D341Med (cell line): ENCODE measurements at places on chromosomes 4 and X.

DNA sequence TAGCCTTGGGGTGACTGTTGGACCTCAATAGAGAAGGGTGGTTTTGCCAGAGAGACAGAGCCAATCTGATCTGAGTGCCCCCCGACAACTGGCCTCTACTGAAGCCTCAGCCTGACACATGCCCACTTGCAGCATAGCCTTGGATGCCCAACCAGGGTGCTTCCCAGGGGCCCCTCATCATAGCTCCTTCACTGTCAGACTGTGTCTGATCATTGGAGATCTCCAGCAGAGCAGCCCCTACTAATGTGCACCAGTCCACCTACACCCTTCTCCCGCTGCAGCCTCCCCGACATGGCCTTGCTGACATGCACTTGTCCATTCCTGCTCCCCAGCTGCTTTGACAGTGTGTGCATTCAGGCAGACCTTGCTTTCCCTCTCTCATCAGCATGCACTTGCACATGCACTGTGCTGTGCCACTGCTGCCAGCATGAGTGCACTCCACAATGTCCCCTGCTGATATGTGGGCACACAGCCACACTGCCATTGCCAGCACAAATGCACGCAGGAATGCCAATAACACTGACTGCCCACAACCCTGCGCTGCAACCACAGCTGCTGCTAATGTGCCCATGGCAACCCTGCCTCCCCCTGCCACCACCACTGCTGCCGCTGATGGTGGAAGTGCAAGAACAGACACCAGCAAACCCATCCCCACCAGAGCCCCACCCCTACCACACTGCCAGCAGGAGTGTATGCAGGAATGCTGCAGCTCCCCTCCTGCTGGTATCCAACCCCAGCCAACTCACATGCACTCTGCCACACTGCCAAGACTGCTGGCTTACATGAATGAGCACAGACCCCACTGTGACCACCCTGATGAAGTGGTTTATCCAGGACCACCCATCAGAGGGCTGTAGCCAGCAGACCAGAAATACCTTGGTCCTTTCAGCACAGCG lies 68.1 kb upstream of the ZMAT1 start:
- DNase-seq: peak; percentile 5

DNA sequence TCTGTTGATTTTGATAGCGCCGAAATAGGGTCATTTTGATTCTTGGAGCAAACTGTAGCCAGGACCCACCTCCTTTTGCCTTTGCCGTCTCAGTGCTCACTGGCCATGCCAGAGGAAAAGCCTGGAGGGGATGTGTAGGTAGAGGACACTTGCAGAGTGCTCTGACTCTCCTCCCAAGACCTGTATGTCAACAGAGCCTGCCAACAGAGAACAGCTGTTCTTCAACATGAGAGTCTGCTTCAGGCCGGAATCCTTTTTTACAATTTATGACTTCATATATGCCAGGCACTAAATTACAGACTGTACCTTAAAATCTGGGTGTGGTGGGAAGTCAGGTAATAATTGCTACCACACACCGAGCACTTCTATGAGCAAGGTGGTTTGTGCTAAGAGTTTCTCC lies 94.2 kb downstream of the KDR start:
- no peak for DNase-seq

GRCh38 chr4:110049951-110050925 lies 137.6 kb downstream of the EGF start:
- peak; percentile 61 for DNase-seq

DNA sequence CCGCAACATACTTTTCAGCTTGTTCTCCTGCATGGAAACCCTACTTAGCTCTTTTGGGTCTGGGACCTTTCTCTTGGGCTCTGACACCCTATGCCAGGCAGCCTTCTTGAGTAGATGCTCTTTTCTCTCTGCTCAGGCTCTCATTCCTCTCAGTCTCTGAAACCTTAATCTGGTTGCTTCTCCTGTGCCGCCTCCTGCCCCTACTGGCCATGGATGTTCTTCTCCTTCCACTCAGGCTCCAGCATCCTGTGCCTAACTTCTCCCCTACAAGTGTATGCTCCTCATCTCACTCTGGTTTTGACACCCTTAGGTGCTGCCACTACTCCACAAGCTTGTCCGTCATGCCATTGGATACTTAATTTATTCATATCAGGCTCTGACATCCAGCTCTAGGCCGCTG lies 15.2 kb downstream of the BLTP1 start:
- DNase-seq: no peak

GRCh38 chr4:66034671-66035070 lies 364.4 kb upstream of the EPHA5 start:
- no peak for DNase-seq

- no peak for DNase-seq
Observed at GRCh38 chr4:45353161-45353560, 626.8 kb upstream of the GNPDA2 start.

DNA sequence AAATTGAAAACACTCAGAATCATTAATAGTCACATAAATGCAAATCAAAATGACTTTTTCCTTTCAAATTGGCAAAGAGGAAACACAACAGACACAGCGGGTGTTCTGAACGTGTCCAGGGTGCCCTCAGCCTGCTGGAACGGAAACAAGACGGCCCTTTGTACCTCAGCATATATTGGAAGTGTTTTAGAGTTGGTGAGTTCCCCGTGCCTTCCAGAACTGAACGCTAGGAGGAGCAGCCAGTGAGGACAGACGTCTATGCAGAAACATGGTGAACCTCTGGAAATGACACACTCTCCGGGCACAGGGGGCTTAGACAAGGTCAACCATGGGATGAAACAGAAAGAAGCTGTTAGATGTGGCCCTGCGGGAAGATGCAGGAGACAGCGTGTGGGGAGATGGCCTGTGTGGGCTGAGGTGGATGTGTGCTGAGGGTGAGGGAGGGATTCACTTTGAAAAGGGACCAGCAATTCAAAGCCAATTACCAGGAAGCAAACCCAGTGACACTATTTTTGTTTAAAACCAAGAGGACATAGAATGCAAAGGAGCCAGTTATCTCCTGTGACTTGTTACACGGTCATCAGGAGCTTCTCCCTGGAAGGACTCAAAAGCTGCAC lies 40.4 kb downstream of the RNF212 start:
- peak; percentile 64 for DNase-seq

DNA sequence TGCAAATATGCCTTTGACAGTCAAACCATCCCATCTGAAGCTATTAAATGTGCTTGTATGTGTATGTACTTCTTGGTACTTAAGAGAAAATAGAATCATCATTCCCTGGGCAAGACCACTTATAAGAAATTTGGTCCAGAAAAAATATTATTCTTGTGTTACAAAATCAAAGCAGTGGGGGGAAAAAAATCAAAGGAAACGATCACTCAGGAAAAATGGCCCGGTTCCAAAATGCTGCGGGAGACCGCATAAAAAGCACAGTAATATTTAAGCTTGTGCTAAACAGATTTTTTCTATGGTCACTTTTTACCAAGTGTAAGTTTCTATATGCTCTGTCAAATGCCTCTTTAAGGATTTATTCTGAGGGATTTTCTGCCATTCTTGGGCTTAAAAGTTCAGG lies 36.1 kb downstream of the RAI2 start:
- no peak for DNase-seq

DNA sequence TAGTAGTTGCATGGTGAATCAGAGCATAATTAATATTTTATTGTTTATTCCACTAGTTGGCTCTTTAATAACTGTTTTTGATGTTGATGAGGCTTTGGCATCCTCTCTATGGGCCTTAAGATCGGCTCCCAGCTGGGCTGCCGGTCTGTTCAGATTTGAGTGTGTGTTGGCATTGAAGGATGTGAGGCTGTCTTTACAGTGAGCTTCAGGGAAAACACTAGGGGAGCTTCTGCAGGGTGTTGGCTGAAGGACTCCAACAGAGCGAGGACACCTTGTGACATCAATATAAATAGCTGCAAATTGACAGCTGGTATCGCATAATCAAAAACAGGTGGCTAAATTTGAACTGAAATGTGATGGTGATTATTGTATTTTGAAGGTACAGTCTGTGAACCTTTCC lies 322.0 kb downstream of the FSTL5 start:
- peak; percentile 56 for DNase-seq

GRCh38 chr4:8080754-8081065 lies 77.9 kb downstream of the ABLIM2 start:
- DNase-seq: no peak

- peak; percentile 17 for DNase-seq
Observed at GRCh38 chr4:136687118-136687517, 845.2 kb downstream of the PCDH18 start.

DNA sequence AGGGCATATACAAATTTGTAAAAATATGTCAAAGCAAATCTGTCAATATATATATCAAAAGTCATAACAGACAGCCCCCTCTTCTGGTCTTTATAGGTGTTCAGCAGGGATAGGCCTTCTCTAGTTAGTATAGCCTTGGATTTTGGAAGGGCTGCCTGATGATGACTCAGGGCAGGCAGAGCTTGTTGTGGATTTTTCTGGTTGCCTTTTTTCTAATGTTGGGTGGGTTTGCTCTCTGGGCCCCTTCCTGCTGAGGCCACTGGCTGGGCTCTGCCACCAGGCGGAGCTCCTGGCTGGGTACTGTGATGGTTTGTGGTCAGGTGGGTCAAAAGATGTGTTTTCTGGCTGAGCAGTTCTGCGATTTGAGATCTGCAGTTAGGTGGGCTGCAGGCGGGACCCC lies 294.2 kb downstream of the GRIA2 start:
- DNase-seq: peak; percentile 62

DNA sequence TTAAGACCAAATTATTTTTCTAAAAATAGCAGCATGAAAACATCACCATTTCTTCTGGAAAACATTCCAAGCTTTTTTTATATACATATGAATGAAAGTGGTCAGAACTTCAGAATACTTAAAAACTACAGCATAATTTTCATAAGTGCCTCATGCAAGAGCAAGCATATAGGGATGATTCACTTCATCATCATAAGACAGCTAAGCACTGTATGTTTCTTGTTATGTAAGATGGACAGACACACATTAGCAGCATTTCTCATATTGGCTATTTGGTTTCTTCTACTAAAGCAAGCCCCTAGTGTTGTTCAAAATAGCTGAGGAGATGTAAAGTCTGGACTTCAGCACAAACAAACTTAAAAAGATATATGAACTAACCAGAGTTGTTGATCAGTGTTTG lies 213.1 kb upstream of the NOCT start:
- DNase-seq: no peak

- no peak for DNase-seq
Observed at GRCh38 chr4:172356016-172356415, 542.8 kb downstream of the GALNTL6 start.

GRCh38 chrX:19666950-19667349 lies 151.6 kb upstream of the MAP3K15 start:
- DNase-seq: no peak

DNA sequence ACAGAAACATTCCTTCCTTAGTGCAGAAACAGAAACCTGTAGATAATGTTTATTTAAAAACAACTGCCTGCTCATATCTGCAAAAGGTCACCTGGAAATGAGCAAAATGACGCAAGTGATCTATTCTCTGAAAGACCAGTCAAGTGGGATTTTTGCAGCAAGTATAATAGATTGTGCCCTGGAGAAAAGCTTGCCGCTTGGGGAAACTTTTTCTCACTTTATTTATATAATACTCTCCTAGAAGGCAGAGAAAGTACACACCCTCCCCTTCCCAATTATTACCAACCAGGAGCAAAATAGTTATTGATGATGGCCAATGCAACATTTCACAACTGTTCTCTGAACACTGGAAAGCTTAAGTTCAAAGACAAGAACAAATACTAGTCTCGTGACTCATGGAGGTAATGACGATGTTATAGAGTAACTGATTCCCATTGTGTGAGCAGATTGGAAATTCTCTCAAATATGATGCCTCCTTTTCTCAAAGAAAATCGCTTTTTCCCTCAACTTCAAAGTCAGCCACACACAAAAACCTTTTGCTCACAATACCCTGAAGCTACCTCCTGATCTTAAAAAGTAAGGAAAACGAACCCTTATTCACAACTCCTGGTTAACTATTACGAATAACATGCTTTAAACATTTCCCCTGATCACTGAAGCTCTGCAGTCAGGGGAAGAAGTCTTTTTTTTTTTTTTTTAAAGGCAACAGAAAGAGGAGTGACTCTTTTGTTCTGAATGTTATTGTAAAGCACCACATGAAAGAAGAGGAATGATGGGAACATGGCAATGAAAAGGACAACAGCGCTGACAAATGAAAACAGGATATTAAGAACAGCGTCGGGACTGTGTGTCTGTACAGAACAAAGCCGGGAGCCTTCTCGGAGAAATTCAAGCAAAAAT lies 41.0 kb downstream of the MID1 start:
- no peak for DNase-seq

GRCh38 chrX:139204571-139204897 lies 326.0 kb upstream of the F9 start:
- no peak for DNase-seq

- peak; percentile 24 for DNase-seq
Observed at GRCh38 chrX:111568354-111568753, 56.9 kb downstream of the SERTM2 start.

GRCh38 chrX:115324194-115324593 lies 34.7 kb downstream of the LUZP4 start:
- no peak for DNase-seq

DNA sequence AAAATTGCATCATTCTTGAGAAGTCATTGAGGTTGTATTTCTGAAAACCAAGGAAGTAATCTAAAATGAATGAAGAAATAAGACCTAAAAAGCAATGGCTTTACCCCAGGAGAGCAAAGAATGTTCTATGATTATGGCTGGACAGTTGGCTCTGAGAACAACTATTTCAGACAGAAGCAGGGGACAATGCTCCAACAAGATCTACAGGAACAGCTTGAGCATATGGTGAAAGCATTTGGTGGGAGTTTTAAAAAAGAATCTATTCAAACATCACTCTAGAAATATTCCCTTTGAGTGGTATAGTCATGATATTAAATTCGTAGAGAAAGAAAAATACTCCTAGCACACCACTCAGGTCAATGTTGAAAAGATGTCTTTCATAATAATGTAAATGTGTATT lies 26.7 kb downstream of the DYNLT3 start:
- no peak for DNase-seq

DNA sequence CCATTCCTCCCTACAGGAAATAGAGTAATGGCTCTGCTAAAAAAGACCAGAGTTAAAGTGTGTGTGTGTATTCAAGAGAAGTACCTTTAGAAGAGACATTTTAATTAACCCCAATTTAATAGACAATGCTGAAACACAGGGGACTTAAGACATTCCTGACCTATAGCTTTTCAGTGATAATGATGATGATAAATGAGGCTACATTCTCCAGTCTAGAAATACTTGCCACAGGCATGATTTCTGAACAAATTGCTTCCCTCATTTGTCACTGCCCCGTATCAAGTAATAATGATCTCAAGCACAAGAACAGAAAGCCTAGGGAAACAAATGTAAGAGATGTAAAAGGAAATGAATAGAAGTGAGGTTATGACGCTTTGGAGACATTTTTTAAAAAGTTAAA lies 117.1 kb downstream of the UNC5C start:
- no peak for DNase-seq

GRCh38 chr4:186725469-186726425 lies 2.1 kb upstream of the FAT1 start:
- DNase-seq: peak; percentile 86

GRCh38 chr4:7291372-7292114 lies 99.2 kb downstream of the SORCS2 start:
- DNase-seq: no peak

GRCh38 chrX:9940421-9940820 lies 26.7 kb upstream of the CLDN34 start:
- DNase-seq: no peak

GRCh38 chr4:123990310-123990870 lies 593.8 kb downstream of the SPRY1 start:
- no peak for DNase-seq
